AG09319 (cell line): ENCODE measurements at places on chromosomes 2 and 18.

DNA sequence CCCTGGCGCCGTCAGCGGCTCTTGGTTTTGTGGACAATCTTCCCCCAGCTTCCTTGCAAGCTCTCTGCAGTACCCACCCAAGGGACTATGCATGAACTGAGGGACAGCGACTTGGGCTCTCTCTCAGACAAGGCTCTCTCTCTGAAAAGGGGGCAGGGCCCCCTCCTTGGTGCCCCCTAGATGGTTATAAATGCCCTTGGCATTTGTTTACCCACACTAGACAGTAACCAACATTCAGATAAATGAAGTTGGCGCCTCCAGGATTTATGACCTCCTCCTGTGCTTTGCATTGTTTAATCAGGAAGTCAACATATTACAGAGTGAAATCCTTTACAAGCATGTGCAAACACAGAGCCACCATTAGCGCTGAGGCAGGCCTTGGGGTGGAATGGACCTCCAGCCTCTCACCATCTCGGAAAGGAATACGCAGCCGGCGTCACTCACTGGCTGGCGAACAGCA lies 547.4 kb upstream of the ID2 start:
- no peak for DNase-seq

GRCh38 chr18:54671291-54671881 lies 80.3 kb downstream of the DYNAP start:
- no peak for DNase-seq

- no peak for DNase-seq
Observed at GRCh38 chr2:102037681-102038080, 45.9 kb downstream of the IL1R2 start.

DNA sequence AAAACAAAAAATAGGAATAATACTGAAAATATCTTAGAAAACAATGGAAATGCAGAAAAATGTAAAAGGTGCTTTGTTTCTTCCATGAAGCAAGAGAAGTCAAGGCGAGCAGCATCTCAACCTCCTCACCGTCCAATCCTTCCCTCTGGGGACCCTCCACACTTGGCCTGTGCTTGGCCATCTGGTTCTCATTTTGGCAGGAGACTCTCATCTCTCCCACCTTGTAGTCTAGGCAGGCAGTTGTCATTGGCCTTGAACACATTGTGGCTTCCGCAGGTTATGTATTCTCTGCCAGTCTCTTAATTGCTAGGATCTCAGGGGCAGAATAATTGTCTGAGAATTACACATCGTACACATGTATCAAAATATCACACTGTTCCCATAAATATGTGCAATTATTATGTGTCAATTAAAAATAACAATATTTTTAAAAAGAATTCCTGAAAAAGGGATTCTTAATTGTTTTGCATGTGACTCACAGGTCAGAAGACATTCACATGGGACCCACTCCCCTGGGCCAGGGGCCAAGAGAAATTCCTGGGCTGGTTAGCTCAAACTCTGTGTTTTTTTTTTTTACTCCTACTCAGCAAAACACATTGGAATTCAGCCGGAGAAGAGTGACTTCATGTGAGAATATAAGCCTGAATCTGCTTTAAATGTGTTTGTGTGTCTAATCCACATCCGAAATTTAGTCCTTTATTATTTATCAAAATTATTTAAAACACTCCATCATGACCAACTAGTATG lies 14.0 kb upstream of the ANKRD62 start:
- no peak for DNase-seq

DNA sequence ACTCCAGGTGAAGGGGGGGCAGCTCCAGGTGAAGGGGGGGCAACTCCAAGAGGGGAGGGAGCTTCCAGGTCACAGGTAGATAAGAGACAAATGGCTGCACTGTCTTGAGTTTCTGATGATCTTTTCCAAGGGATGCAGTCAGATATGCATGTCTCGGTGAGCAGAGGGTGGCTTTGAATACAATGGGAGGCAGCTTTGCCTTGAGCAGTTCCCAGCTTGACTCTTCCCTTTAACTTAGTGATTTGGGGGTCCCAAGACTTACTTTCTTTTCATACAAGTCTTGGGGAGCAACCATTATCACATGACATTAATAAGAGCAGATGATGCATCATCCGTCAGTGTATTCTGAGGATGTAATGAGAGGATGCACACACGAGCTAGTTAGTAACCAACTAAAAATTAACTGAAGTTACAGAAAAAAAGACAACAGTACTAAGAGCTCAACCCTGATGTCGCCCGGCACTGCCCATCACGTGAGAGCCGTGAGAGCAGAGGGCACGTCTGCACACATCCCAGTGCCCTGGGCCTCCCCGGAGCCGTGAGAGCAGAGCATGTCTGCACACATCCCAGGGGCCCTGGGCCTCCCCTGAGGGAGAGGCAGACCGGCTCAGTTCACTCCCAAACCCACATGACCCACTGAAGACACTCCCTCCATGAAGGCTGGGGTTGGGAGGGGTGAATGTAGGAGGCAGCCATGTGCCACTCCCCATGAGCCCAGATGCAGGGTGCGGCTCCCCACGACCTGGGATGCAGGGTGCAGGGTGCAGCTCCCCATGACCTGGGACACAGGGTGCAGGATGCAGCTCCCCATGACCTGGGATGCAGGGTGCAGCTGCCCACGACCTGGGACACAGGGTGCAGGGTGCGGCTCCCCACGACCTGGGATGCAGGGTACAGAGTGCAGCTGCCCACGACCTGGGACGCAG lies 39.4 kb downstream of the PXDN start:
- no peak for DNase-seq

- DNase-seq, result no peak
Observed at GRCh38 chr2:24825883-24826772, 32.9 kb downstream of the CENPO start.

DNA sequence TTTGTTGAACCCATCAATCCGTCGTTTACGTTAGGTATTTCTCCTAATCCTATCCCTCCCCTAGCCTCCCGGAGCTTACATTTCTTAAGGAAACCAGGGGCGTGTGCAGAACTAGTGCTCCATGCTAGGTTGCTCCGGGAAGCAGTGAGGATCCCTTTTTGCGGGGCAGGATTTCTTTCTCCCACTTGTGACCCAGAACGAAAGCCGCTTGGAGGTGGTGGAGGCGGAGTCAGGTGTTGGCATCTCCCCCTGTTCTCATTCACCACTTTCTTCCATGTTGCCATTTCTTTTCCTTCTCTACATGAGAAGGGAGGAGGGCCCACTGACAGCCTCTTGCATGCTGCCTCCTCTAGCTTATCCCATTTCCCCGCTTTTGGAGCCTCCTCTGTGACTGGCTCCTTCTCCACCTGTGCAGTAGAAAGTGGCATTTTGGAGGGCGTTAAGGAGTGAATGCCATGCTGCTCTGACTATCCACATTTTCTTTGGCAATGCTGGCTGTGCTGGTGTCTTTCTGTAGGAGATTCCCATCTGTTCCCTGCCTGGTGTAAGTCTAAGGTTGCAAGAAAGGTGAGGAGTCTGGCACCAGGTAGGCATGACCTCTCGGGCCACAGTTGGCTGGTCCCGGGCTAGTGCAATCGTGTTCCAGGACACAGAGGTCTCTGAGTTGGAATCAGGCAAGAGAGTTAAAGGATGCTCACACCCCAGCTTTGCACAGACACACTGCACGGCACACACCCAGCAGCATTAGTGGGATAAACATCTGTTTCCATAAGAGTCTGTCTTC lies 89.5 kb downstream of the ACKR3 start:
- no peak for DNase-seq

- DNase-seq, result no peak
Observed at GRCh38 chr2:237625777-237626176, 1.6 kb upstream of the LRRFIP1 start.

- no peak for DNase-seq
Observed at GRCh38 chr2:152426801-152427200, 91.8 kb downstream of the FMNL2 start.

DNA sequence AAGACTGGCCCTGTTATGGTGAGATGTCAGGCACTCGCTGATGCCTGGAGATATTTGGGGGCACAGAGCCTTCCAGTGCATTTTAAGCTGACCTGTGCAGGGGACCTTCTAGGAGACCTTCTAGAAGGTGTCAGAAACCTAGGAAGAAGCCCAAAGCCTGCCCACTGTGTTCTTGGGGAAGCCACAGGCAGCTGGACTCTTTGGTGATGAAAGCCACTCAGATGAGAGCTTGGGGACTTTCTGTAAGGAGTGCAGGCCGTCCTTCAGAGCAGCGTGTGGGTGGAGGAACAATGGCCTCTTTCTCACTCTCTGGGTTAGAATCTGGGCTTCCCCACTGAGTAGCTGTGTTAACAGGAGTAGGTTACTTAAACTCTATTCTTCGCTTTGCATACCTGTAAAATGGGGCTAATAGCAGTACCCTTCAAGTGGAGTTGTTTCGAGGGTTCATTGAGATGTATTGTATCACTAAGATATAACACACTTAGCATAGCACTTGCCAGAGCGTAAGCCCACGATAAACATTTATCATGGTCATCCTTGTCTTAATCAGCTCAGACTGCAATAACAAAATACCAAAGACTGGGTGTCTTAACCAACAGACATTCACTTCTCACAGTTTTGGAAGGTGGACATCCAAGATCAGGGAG lies 322.3 kb upstream of the EPAS1 start:
- no peak for DNase-seq

DNA sequence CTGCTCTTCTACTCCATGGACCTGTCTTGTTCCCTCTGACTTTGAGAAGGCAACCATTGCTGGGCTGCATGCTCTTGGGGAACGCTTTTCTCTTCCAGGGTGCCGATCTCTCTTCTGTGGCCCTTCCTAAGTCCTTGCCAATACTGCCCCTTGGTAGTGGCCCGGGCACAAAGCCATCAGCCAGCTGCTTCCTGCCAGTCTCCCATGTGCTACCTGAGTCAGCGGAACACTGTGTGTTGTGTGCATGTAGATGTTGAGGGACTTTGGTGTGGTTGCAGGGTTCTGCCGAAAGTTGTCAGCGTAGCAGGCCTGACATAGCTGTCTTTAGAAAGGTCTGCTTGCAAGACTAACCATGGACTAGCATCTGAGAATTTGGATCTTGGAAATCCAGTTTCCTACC lies 35.4 kb downstream of the MGAT5 start:
- DNase-seq, result no peak

- DNase-seq, result no peak
Observed at GRCh38 chr2:226611944-226612318, 187.7 kb downstream of the IRS1 start.

DNA sequence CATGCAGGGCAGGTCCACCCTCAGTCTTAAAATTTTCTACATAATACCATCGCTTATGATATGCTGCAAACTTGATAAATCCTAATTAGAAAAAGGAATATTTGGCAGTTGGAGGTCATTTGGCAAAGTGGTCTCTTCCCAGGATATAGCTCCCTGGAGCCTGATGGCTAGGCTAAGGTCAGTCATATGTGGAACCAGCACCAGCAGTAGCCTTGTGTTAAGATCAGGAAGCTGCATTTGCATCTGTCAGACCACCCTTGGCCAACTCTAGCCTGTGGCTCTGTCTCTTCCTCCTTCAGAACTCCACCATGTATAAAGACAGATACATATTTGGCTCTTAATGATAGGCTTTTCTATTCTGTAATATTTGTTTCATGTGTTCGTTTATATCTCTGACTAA lies 5.4 kb upstream of the HK2 start:
- no peak for DNase-seq

GRCh38 chr2:131646669-131647297 lies 119.1 kb downstream of the CCDC74A start:
- no peak for DNase-seq

- no peak for DNase-seq
Observed at GRCh38 chr2:188964976-188965546, 9.1 kb upstream of the COL3A1 start.

- no peak for DNase-seq
Observed at GRCh38 chr2:10119601-10120157, 2.9 kb upstream of the RRM2 start.

DNA sequence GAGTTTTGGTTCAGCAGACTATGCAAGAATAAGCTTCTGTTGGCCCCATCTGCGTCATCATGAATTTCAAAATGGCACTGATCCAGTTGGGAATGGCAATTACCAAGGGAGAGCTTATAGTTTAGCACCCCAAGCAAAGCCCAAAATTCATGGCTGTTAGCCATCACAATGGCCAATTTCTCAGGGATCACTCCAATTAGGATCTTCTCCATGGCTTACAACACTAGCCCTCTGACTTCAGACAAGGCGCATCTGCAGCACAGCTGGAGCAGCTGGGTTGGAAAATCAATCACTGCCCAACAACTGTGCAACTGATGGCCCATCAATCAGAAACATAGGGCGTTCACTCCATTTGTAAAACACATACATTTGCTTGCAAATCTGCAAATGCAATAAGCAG lies 273.6 kb downstream of the SRBD1 start:
- no peak for DNase-seq

DNA sequence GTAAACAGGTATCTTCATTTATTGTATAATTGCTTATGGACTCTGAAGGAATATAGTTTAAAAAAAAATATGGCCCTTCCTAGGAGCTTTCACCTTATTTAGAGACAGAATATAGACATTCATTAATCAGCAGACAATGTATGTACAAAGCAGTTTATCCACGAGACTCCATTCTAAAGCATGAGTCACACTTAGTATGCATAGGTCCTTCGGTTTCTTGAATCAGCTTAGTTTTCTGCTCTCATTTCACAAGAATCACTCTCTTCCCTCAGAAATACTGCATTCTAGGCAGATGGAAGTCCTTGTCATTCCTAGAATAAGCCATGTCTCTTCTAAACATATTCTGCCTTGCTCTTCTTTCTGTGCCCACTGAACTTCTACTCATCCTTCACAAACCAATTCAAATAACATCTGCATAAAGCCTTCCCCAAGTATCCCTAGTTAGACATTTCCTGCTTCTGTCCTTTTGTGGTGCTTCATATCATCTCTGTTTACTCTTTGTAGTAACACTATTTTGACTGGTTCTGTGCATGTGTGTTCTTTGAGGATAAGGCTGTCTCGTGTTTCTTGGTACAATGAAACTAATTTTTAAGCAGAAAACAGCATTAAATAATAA lies 84.5 kb downstream of the PTRHD1 start:
- no peak for DNase-seq

- no peak for DNase-seq
Observed at GRCh38 chr2:24237313-24237712, 62.5 kb downstream of the FAM228A start.

DNA sequence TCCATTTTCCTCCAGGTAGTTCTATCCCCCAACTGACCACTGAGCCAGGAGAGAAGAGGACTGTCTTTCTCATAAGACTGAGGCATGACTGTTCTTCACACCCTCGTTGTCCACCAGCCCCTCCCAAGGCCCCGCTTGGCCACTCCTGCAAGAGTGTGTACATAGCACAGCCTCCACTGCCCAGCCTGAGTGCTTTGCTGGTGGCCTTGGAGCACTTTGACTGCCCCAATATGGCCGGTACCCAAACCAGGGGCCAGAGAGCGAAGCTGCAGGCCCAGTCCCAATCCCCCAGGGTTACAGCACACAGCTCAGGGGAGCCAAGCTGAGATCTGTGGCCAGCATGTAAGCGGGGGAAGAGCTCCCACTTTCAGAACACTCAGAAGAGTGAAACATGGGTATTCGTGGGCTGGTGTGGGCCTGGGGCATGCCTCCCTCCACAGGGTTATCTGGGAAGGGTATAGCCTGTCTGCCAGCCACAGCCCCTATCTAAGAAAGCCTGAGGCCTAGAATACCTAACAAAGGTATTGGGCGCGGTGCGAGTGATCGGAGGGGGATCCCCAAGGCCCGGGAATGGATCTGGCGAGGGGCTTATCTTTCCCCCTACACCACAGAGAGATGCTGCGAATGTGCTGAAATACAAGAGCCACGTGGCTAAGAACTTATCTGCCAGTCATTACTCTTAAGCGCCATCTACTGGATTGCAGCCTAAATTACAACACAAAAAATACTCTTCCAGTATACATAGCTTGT lies 163.8 kb downstream of the WDPCP start:
- DNase-seq, result no peak

- no peak for DNase-seq
Observed at GRCh38 chr2:85584354-85584856, at the start of gene VAMP5. VAMP5 (plus strand) TSS chr2:85584431; CDS start chr2:85584491, 60 bp downstream.
